ENCODE measurements at places on chromosomes 6 and 20.

- no peak for DNase-seq
These were observed 9.9 kb downstream of the SDCBP2 start for GRCh38 chr20:1319051-1319450.

- peak; percentile 84 for DNase-seq
These were observed 1.2 kb downstream of the TRAF3IP2 start for GRCh38 chr6:111604259-111605099.

DNA sequence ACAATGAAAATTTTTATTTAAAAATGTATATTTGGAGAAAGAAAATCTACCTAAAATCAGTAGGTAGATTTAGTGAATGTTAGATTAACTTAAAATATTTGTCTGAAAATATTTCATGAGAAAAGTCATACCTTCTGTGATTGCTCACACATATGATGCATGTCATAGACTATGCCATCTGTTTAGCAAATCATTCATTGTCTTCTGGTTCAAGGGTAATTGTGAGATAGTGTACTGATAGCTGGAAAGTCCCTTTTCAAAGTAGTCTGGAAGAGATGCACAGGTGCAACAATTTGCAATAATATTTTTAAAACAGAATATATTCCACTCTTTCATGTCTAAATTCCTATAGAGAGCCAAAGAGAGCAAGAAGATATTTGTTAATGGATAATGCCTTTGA, 21.0 kb upstream of the RNF217 start:
- DNase-seq, result no peak

GRCh38 chr20:18430172-18430826, 36.5 kb downstream of the DZANK1 start:
- DNase-seq, result no peak

DNA sequence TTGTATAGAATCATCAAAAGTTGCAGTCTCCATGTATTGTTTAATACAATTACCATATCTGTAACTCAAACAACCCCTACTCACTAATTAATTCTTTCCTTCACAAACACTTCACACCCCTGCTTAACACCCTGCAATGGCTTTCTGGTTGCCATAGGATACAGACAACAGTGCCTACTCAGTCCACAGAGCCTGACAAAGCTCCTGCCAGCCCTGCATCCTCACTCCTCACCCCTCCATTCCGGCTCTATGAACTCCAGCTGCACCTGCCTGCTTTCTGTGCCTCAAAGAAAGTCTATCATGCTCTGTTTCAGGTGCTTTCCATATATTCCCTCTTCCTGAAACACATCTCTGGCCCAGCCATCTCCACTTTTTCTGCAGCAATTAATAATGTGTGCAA, 253.4 kb downstream of the HACE1 start:
- DNase-seq, result no peak

- no peak for DNase-seq
These were observed 1092.0 kb upstream of the MAP3K7 start for GRCh38 chr6:91678679-91679446.

- DNase-seq, result peak; percentile 73
These were observed 63.6 kb downstream of the IPCEF1 start for GRCh38 chr6:154292855-154293519.

- no peak for DNase-seq
These were observed 11.8 kb upstream of the ZNF76 start for GRCh38 chr6:35247642-35248231.

DNA sequence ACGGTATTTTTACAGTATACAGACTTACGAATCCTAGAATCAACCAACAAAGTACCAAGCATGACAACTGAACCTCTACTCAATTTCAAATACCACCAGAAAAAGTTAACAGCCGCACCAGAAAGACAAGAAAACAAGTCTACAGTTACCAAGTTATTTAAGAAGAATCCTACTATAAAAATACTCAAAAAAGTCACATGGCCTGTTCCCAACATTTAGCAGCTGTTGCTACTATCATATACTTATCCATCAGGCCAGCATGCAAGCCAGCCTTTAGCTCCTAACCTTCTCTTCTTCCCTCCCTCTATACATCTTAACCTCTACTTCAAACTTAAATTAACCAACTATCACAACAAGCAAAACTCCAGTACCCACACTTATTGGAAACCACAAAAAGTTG, 1.9 kb downstream of the SYNCRIP start:
- DNase-seq, result peak; percentile 13

DNA sequence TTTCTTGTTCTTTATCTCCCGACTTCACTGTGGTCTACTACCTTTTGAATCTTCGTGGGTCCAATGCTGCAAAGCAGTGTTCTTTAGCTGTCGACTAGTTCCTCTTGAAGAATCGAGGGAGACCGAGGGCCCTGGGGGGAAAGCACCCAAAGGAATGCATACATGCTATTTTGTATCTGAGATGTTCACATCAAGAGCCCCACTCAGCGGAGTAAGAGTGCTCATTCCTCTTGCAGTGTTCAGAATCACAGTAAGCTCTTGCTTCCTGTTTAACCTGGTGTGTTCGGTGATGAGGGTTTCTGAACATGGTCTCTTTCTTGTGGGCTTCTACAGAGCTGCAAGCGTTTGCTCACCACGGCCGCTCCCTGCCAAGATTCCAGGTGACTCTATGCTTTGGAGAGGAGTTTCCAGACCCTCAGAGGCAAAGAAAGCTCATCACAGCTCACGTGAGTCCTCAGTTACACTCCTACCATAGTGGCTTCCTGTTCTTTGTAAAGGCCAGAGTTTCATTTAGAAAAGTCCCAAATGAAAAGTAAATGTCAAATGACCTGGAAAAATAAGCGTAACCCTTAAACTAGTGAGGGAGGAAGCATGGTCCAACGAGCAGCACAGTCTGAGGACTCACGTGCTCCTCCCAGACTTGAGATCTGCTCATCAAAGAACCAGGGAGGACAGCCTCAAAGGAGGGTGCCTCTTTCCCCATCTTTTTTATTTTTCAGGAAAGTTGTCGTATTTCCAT, 13.3 kb downstream of the IRF4 start:
- DNase-seq, result no peak

GRCh38 chr6:53584726-53585125, 39.8 kb upstream of the GCLC start:
- DNase-seq, result no peak

GRCh38 chr20:1801929-1802306, 93.3 kb upstream of the SIRPA start:
- DNase-seq, result no peak

GRCh38 chr6:110628330-110628729, 151.9 kb upstream of the SLC22A16 start:
- peak; percentile 67 for DNase-seq

DNA sequence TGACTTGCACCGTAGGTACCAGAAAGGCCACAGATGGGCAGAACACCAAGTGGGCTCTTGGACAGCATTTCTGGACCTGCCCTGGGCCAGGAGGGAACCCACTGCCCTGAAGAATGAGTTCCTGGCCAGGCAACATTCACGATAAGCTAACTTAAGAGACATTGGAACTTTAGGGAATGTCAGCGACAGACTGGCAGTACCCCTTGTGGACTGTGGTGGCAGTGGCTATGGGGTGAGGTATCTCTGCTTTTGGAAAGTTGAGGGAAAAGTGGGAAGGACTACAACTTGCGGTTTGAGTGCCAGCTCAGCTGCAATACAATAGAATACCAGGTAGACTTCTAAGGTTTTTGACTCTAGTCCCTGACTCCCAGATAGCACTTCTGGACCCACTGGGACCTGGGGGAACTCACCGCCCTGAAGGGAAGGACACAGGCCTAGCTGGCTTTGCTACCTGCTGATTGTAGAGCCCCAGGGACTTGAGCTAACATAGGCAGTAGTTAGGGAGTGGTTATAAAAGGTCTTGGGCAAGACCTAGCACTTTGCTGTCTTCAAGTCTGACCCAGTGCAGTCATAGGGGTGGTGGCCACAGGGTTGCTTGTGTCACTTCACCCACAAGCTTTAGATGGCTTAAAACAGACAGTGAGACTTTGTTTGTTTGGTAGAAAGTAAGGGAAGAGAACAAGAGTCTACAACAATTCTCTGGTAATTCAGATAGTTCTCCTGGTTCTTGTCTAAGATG, 617.6 kb downstream of the COL12A1 start:
- no peak for DNase-seq

DNA sequence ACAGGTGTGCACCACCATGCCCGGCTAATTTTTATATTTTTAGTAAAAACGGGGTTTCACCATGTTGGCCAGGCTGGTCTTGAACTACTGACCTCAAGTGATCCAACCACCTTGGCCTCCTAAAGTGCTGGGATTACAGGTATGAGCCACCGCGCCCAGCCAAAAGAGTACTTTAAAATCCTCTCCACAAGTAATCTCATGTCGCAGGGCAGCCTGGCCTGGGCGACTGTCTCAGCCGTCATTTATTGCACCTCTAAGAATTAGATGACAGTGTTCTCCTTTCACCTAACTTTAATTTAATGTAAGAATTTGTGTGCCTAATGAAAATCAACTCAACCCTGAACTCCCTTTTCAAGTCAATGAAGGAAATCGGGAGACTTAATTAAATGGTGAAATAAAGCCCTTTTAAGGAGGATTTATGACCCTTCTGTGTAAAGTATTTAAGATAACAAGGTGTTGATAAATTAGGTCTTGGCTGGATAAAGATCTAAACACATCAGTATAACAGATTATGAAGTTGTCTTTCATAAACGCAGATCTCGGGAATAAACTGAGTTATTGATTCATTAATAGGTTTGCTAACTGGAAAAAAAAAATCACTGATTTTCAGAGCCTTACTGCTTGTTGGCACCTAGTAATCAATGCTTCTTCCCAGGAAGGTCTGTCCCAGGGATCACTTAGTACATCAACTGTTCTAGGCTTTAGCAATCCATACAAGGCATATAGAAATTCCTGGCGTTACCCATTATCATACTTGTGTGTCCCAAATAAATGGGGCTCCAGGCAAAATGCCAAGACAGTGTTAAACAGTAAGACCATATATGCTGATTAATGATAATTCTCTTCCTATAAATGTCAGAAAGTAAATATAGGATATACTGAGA, 209.3 kb downstream of the GMDS start:
- no peak for DNase-seq

GRCh38 chr6:2839195-2839981, 2.3 kb downstream of the SERPINB1 start:
- DNase-seq, result peak; percentile 68

- DNase-seq, result no peak
These were observed 54.2 kb upstream of the ADGRF1 start for GRCh38 chr6:47096211-47096895.

DNA sequence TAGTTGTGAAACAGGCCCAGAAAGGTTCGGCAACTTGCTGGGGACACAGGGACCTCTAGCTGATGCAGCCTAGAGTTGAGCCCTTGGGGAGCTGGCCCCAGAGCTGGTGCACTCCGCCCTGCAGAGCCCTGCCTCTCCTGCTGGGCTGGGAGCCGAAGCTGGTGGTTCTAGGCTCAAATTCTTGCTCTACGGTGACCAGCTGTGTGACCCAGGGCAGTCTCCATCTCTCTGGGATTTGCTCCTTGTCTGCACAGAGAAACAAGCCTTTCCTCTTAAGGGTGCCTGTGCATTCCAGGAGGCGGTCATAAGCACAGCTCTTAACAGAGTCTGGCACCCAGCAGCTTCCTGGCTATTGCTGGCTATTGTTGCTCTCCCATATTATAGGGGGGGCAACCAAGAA, 47.4 kb downstream of the RBM38 start:
- no peak for DNase-seq

DNA sequence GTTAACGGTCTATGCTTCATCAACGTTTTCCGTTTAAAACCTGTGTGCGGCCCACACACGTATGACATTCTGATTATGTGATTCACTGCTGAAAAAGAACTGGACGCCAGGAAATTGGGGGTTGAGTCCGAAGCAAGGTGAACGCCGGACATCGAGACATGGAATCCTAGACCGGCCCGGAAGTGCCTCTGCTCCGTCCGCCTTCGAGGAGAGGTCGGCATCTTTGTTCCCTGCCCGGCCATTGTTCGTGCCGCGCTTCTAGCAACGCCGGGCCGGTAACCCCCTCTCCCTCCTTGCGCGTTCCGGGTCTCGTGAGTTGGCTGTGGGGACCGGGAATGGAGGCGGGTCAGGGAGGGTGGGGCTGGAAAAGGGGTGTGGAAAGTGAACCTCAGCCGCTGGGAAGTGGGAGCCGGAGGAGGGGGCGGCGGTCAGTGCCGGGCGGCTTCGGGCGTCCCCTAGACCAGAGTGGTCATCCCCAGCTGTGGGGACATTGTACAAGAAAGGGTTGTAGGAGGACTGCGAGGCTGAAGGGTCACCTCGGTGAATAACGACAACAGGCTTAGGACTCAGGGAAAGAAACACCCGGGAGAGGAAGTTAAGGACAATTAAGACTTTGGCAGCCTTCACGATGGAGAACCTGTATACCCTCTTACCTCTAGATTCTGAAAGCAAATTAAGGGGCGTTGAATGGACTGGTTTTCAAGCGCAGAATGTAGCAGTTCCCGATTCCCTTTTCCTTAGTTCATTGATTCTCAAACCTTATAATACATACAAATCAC, at the start of gene ZSCAN9:
Gene ZSCAN9 (plus strand): TSS at position 220 of the 779 bp plus-strand sequence. CDS start 1,810 bp downstream, outside the sequence.
- peak; percentile 89 for DNase-seq

DNA sequence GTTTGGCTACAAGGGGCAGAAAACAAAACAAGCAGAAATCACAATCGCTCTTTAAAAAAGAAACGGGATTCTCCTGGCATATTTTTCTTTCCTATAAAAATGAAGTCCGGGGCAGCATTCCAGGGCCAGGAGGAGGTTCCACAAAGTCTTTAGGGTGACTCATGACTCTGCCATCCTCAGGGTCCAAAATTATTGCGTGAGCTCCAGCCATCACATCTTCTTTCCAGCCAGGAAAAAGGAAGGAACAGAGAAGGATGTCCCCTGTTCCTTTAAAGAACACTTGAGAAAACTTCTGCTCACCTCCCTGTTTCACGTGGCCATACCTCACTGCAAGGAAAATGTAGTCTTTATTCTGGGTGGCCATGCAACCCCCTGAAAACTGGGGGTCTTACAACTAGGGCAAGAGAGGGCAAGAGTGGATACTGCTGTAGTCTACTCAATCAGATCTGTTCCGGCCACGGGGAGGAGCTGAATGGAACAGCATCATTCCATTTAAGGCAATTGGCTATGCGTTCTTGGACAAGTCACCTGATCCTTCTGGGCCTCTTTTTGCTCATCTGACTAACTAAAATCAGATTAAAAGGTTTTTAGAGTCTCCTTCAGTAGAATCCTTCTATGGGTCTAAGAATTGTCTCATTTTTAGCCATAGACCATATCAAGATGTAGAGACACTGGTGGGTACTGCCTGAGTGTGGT, 49.4 kb downstream of the CTCFL start:
- DNase-seq, result no peak

DNA sequence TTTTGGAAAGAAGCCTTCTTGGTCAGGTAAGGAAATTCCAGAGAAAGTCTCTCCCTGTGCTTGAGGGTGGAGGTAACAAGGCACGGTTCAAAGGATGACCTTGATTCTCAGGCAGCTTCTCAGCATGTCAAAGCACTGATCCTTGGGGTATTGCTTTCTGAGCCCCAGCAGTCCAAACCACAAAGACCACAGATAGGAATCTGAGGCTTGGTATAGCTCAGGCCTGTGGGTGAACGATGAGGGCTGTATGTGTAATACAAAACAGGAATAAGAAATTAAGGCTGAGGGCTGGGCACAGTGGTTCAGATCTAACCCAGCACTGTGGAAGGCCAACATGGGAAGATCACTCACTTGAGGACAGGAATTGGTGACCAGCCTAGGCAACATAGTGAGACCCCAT, 70.2 kb upstream of the SLC22A1 start:
- peak; percentile 29 for DNase-seq

- DNase-seq, result no peak
These were observed 367.2 kb downstream of the ARHGAP18 start for GRCh38 chr6:129342796-129343195.
